ENCODE measurements at places on chromosomes 7 and 10.
A peak's percentile ranks its signal among the peaks of the same experiment; 100 is the strongest.

DNA sequence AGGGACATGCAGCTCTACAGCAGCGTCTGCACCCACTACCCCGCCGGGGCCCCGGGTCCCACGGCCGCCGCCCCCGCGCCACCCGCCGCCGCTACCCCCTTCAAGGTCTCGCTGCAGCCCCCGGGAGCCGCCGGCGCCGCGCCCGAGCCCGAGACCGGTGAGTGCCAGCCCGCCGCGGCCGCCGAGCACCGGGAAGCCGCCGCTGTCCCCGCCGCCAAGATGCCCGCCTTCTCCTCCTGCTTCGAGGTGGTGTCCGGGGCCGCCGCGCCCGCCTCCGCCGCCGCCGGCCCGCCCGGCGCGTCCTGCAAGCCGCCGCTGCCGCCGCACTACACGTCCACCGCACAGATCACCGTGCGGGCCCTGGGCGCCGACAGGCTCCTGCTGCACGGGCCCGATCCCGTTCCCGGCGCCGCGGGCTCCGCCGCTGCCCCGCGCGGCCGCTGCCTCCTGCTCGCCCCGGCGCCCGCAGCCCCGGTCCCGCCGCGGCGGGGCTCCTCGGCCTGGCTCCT is 631 bp downstream of the OTUD1 start:
- DNase-seq, result no peak

DNA sequence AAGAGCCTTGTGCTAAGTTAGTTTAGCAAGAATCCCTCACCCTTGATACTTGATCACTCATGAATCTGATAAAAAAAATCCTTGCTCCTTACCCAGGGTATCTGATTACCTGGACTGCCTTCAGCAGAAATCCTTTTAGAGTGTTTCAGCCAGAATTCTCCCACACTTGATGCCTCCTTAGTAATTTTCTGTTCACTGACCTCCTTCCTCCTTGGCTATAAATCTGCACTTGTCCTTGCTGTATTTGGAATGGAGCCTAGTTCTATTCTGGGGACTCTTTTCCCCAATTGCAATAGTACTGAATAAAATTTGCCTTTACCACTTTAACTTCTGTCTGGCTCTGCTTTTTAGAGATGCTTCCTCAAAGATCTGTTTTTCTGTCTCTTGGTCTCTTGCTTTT is 84.9 kb downstream of the RPS24 start:
- no peak for DNase-seq

DNA sequence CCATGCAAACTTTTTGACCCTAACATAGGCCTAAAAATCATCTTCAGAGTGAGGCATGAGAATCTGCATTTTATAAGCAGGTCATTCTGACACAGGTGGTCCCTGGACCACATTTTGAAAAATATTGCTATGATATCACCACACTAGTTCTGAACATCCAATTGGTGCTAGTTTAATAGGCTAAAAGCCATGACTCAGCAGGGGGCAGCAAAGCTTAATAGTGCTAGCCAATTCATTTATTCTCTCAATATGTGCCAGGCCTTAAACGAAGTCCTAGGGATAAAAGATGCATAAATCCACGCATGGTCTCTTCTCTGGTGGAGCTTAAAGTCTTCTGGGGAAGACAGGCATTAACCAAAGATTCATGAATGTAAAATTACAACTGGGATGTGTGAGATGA is 10.2 kb upstream of the SLC25A28 start:
- DNase-seq, result peak; percentile 25

DNA sequence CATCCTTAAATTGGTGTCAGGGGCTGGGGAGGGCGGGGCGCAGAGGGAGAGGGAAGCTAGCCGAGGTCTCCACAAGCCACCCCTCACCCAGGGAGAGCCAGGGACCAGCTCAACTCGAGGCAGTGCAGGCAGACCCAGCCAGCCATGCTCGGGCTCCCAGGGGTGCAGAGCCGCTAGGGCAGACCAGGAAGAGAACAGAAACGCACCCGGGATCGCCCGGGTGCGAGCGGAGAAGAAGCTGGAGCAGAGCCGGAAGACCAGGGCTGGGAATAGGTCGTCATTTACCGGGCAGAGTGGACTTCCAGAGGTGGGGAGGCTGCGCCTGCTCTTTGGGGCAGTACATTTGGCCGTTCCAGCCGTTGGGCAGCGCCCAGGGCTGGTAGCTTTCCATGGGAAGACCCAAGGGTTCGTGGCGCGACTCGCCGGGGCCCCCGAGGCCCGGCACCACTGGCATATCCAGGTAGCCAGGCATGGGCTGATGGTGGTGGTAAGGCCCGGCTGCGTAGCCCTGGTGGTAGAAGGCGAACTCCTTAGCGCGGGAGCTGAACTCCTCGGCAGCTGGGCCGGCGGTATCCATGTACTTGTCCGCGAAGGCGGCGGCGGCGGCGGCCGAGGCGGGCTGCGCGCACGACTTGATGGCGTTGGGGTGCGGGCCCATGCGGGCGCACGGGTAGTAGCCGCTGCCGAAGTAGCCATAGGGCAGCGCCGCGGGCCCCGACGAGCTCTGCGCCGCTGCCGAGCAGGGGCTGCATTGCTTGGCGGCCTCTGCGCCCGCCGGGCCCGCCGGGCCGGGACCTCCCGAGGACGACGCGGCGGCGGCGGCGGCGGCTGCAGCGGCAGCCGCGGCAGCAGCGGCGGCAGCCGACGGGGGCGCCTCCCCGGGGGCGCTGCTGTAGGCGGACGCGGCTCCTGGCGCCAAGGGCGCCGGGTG is 755 bp downstream of the HOXA13 start:
- DNase-seq, result no peak

GRCh38 chr10:117568334-117568733 is 25.8 kb downstream of the EMX2 start:
- DNase-seq, result no peak

- no peak for DNase-seq
Measured at GRCh38 chr7:157687845-157688532, 351.2 kb downstream of the DNAJB6 start.

DNA sequence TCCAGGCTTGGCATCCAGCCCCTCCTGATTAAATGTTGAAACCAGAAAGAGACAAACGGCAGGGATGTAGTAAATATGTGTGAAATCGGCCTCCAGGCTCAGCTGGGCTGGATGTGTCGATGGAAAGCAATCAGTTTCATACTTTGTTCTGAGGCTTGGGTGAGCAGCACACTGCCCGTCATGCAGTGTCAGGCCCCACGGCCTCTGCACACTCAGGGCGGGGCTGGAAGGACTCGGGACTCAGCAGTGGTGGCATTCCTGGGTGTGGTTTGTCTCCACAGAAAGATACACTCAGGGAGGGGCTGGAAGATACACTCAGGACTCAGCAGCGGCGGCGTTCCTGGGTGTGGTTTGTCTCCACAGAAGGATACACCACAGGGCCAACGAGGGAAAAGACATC is 22.0 kb downstream of the ADGRA1 start:
- DNase-seq, result no peak

- no peak for DNase-seq
Measured at GRCh38 chr7:75631711-75632110, 107.0 kb downstream of the HIP1 start.

DNA sequence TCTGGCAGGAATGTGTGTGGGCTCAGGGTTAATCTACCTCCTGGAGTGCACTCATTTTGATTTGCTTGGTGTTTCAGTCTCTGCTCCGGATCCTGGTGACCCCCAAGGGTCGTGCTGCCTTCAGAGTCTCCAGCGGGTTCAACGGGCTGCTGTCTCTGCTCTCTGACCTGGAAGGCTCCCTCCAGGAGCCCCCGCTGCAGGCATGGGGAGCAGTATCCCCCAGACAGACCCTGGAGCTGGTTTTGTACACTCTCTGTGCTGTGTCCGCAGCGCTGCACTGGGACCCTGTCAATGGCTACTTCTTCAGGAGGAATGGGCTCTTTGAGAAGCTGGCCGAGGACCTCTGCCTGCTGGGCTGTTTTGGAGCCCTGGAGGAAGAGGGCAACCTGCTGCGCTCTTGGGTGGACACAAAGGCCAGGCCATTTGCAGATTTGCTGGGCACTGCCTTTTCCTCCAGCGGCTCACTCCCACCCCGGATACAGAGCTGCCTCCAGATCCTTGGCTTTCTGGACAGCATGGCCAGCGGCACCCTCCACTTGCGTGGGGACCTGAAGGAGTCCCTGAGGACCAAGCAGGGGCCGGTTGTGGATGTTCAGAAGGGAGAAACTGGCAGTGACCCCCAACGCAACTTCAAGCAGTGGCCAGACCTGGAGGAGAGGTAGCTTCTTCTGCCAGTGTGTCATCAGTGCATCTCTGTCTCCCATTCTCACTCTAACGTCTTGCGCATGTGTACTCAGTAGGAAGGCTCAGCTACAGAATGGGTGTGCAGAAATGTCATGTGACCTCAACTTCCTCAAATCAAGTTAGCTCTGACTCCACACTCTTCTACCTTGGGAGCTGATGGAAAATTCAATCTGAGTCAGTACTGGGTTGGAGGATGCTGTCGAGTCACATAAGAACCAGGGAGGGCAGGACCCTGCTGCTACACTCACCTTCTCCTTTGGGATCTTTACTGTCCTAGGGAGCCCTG is 58.5 kb downstream of the WDFY4 start:
- DNase-seq, result no peak

GRCh38 chr7:70614237-70615045 is 517.5 kb upstream of the GALNT17 start:
- DNase-seq, result no peak

- no peak for DNase-seq
Measured at GRCh38 chr10:110717781-110718589, 73.8 kb downstream of the RBM20 start.

DNA sequence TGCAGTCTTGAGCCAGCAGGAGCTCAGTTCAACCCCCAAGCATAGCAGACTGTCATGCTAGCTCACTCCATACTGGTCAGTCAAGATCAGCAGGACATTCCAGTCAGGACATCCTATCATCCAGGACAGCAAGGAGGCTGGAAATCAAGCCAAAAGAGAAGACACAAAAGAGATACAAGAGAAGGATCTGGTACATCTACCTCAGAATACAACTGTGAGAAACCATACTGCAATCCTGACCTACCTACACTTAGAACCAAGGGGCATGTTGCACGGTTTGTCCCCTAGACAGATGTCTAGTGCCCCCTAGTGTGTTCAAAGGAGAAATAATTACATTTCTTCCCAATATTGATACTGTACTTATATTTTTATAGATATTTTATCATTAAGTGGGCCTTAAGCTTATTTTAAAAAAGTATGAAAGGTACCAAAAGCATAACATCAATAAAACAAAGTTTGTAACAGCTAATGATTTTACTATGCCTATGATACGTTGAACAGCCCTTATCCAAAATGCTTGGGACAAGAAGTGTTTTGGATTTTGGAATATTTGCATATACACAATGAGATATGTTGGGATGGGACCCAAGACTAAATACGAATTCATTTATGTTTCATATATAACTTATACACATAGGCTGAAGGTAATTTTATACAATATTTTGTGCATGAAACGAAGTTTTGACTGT is 26.7 kb downstream of the ERCC6 start:
- DNase-seq, result peak; percentile 12

- DNase-seq, result no peak
Measured at GRCh38 chr10:34933676-34934075, 118.6 kb upstream of the PARD3 start.

DNA sequence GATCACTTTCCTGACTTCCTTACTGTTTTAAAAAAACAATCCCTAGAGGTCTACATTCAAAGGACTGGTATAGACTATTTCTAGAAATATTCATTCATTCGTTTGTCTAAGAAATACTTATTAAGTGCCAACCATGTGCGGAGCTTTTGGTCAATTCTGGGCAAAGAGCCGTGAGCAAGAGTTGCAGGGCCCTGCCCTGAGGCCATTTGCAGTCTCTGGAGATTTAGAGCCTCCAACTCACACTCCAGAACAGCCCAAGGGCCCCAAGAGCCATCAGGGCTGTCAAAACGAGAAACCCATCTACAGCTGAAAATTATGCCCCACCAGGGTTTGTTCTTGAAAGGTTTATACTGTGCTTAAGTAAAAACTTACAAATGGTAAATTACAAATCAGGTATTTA is 16.2 kb downstream of the WDR91 start:
- DNase-seq, result no peak

DNA sequence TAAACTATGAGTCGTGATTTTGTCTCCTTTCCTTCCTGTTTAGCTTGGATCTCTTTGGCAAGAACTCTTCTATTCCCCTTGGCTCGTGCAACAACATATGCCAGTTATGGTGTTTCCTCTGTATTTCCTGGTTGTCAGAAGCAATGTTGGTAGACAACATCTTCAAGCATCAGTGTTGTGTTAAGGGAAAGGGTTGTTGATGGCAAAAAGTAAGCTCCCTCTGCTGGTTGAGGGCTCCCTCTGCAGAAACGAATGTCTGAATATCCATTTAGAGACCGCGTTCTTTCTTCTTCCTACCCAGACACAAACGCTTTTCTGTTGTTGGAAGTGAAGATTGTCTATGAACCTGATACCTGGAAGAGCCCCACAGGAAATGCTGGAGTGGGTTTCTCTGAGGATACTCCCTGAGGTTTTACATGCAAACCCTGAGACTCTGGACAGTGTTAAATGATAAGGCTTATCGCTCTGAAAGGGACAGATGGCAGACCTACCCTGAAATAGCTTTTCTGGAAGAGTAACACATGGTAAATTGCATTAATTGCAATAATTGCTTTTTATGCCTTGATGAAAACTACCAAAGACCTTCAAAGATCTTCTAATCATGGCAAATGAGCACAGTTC is 23.5 kb upstream of the C1QL3 start:
- DNase-seq, result peak; percentile 29

GRCh38 chr7:41969561-41970105 is 266.7 kb upstream of the INHBA start:
- DNase-seq, result no peak

DNA sequence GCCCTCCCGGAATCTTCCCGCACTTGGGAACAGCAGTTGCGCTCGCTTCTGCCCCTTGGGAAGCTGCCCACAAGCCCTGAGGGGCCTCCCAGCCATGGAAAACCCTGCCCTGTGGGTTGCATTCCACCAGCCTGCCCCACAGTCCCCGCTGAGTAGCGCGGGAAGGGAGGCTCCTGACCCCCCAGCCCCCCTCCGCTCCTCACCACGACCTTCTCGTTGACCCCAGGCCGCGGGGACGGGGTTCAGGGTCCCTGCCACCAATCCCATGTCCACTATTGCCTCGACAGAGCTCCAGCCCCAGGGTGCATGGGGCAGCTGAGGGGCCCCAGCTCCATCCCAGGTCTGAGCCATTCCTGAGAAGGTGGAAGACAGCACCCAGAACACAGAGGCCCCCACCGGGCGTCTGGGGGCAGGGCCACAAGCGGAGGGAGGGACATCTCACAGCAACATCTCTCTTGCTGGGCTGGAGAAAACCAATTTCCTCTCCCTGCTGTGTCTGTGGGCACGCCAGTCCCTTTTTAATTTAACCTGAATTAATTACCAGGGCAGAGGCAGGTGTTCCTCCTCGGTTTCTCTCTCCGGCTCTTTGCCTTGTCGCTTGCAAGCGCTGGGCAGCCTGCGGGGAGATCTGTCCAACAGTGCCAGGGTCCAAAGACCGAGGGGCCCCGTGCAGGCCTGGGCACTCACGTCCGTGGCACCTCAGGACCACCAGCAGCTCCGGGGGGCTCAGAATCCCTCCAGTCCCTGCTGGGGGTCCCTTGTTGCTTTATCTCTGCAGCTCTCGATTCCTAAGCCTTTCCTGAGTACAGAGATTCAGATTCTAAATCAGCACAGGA is 57.9 kb downstream of the FOXL3 start:
- no peak for DNase-seq

Data from CD4-positive, alpha-beta T cell treated with Interferon alpha-2 for 1 hour (primary cell).